T-helper 17 cell (primary cell): ENCODE measurements at places on chromosomes 1 and 21. TPM values are rescaled to one million over a fixed set of nuclear protein-coding genes. Genes with fewer than 3 reads are reported as not detected.

WNT9A gene
- total RNA-seq = 0.10 TPM

RAB29 gene
- total RNA-seq = 38.2 TPM

EPS8L3 gene
- not detected for total RNA-seq

KLHDC7A gene
- total RNA-seq = not detected

TNFRSF14 gene
- 179 TPM for total RNA-seq

DMRTA2 gene
- total RNA-seq = not detected
